ENCODE measurements at places on chromosomes 16 and 17.

DNA sequence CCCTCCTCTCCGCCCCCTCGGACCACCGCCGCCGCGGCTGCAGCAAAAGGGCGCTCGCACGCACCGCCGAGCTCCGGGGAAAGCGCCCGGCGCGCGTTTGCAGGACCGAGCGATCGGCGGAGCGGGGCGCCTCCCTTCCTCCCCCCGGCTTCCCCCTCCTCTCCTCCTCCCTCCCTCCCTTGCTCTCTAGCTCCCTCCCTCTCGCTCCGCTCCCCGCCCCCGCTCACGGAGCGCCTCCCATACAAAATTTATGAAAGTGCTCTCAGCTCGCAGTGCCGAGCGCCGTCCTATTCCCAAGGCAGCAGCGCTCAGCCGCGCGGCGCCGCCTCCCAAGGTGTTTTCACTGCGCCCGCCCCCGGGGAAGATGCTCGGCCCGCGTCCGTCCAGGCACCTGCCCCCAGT is at the start of gene RTN4RL1:
TSS of gene RTN4RL1 (minus strand) at position 115 of the 402 bp plus-strand sequence. CDS start 469 bp downstream, outside the sequence.
- DNase-seq: peak; percentile 57

DNA sequence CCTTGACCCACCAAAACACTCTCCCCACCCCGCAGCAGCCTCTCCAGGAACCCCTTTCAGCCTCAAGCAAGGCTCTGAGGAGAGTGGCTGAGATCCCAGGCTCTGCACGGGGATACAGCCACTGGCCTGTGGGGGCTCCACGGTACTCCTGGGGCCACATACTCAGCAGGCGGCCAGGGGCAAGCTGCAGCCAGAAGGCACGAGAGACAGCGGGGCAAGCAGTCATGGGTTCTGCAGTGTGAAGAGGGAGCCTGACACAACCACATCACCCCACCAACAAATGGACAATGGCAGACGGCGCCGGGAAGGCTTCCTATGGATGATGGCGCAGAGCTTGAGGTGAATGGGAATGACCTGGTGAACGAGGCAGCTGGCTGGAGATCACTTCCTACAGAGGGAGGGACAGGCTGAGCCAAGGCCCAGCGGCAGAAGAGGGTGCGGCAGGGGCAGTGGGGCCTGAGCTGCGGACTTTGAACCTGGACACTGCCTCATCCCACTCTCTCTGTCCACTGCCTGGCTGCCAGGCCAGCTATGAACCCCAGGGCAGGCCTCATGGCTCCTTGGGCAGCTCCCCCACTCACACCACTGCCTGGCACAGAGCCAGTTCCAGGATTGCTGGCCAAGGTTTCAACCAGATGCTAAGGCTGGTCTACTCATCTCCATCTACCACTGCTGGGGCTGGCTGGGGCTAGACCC is 10.8 kb upstream of the BCAR1 start:
- no peak for DNase-seq

- DNase-seq: no peak
Observed at GRCh38 chr16:11727796-11728543, 14.7 kb downstream of the TXNDC11 start.

DNA sequence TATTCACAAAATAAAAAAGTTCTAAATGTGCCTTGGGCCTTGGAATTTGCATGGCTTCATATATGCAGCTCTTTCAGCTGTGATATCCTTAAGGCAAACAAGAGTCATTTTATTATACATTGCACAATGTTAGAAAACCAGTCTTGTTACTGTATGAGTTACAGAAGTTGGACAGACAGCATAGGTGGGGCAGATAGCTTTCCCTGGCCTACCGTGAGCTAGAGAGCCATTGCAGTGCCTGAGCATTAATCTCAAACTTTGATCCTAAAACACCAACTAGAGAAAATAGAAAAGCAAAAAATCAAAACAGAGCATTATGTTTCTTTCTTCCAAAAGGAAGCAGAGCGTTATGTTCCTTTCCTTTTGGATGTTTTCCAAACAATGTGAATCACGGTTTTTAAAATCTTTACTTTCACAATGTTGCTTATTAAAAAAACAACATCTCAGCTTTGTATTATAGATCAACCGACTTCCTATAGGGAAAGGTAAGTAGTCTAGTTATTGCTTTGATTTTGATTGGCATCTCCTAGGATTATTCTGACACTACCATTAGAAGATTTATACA is 32.2 kb downstream of the ARHGAP44 start:
- DNase-seq: no peak

DNA sequence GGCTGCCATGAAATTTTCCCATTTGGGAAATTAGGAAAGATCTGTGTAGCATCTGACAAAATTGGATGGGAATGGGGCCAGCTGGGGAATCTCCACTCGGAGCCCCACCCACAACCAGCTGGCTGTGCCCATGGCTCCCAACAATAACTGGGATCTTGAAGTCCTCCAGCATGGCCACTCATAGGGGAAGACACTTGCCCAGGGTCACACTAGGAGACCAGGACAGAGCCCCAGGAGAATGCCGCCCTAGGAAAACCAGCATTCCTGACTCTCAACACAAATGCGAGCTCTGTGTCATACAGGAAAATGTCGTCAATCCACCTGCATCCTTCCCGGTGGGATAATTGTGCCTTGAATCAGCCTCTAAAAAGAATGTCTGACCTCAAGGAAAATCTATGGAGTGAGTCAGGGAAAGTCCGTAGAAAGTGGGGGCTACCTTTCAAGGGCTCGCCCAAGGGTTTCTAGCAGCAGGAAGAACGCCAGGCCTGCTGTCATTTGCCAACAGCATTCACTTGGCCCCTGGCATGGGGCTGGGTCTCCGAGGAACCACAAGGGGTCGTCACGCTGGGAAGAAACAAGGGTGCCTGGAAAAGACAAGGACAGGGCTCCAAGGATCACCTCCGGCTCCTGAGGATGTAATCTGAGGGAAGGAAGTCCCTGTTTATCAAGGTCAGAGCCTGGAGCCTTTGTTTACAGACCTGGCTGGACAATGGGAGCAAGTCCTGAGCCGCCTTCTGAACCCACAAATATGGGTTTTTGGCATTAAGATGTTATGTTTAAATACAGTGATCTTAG is 15.9 kb downstream of the CDH5 start:
- no peak for DNase-seq

DNA sequence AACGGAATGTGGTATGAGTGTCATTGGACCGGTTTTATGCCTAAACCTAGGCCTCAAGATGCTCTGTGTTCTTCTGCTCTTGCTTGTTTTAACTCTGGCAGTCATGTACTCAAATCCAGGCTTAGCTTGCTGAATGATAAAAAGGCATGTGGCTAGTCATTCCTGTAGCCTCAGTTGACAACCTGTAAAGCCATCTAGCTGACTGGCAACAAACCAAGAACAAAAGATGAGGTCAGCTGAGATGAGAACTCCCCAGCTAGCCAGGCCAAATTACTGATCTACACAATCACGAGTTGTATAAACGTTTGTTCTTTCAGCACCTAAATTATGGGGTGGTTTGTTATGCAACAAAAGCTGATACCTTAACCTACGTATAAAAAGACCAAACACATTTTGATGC is 1406.0 kb upstream of the CDH8 start:
- no peak for DNase-seq

GRCh38 chr16:88853325-88853941 is 3.3 kb downstream of the GALNS start:
- no peak for DNase-seq

GRCh38 chr16:57374067-57374534 is 1.8 kb downstream of the CX3CL1 start:
- no peak for DNase-seq
